RPMI7951 (cell line): ENCODE measurements at places on chromosomes 4 and X.
A peak's percentile ranks its signal among the peaks of the same experiment; 100 is the strongest.

DNA sequence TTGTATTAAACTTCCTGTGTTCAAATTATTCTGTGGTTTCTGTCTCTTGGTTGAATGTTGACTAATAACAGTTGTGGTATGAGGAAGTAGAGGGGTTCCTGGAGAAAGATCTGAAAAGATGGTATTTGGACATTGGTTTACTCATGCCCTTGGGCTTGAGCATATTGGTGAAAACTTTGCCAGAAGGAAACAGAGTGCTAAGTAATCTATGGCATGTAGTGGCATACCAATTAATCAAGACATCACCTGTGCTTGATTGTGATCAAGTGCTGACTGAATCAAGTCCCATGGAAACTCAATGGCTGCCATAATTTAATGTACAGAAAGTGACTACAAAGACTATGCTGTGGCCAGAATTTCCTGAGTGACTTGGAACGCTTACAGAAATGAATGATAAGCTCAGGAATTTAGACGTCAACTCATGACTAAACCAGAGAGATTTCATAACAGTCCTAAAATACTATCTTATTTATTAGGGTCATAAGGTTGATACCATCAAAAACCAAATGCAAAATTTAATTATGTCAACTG lies 2062.9 kb downstream of the ARAP2 start:
- DNase-seq, result peak; percentile 88

DNA sequence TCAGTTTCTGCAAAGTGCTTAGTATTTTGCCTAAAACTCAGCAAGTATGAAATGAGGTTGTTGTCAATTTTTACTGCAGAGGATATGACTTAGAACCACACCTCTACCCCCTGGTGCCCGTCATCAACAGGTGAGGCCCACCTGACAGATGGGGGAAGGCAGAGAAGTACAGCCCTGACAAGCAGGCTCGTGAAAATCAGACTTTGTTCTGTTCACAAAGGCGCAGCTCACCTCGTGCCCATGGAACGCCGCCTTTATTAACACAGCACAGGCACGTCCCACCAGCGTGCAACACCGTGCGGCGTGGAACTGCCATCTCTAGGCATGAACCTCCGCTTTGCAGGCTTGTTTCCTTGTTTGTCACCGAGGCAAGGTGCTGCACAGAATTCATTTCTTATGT lies 13.3 kb downstream of the CYP4V2 start:
- no peak for DNase-seq

GRCh38 chrX:136797787-136798186 lies 17.1 kb upstream of the ARHGEF6 start:
- DNase-seq, result no peak

GRCh38 chrX:68867458-68868112 lies 38.8 kb downstream of the EFNB1 start:
- no peak for DNase-seq

DNA sequence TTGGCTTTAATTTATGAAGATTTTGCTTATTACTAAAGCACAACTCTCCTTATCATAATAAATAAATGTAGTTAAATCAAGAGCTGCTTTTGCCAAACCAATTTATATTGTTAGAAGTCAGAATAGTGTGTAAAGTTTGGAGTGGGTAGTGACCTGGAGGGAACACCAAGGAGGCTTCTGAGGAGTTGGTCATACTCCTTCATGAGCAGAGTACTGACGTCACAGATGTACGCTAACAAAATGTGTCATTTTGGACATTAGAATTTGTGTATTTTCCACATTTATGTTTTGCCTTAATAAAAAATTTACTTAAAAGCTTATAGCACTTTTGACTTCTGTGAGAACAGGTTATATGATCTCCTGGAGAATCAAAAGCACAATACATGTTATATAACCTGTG lies 953.5 kb upstream of the INTU start:
- no peak for DNase-seq

GRCh38 chr4:64014647-64015046 lies 394.6 kb downstream of the TECRL start:
- DNase-seq, result no peak

DNA sequence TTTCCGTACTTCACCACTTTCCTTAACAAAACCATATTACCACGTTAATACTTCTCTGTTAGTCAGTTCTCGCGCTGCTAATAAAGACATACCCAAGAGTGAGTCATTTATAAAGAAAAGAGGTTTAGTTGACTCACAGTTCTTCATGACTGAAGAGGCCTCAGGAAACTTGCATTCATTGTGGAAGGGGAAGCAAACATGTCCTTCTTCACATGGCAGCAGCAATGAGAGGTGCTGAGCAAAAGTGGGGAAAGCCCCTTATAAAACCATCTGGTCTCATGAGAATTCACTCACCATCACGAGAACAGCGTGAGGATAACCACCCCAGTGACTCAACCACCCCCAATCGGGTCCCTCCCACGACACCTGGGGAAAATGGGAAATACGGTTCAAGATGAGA lies 289.8 kb upstream of the CLNK start:
- no peak for DNase-seq

DNA sequence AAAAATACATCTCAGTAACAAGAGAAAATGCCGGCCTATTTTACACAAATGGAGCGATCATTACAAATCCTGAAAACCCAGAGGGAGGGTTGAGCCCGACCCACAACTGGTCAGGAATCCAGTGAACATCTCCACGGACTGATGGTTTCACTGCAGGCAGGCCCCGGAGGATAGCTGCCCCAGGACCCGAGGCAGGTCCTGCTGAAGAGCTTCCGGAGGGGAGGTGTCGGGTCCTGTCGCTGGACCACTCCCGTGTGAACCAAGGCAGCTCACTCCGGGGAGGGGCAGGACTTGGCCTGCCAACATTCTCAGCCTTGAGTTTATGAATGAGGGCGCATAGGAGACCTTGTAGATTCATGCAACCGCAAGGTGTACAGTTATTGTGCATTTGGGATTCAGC lies 4.8 kb upstream of the CRMP1 start:
- DNase-seq, result no peak

DNA sequence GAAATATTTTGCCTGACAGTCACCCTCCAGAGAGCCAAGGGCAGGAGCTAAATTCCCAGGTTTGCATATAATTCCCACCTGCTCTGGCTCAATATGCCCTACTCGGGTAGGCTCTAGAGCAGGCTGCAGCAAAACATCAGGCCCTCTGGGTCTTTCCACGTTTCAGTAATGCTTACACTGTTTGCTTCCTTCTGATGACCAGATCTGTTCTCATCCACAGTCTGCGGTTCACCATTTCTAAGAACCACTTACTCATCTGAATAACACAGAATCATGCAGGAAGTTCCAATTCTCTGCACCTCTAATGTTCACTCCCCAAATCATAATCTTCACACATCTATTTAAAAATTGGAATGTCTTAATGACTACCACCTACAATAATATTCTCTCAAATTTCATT lies 141.4 kb downstream of the PPP3CA start:
- DNase-seq, result peak; percentile 27

- no peak for DNase-seq
These were observed 3.7 kb upstream of the RHOH start for GRCh38 chr4:40193016-40193571.

- peak; percentile 26 for DNase-seq
These were observed 50.0 kb downstream of the SLC7A11 start for GRCh38 chr4:138192113-138192512.

- DNase-seq, result peak; percentile 96
These were observed 293.1 kb downstream of the CAMK2D start for GRCh38 chr4:113468165-113469022.

GRCh38 chr4:185865901-185866328 lies 53.9 kb upstream of the SORBS2 start:
- peak; percentile 49 for DNase-seq

DNA sequence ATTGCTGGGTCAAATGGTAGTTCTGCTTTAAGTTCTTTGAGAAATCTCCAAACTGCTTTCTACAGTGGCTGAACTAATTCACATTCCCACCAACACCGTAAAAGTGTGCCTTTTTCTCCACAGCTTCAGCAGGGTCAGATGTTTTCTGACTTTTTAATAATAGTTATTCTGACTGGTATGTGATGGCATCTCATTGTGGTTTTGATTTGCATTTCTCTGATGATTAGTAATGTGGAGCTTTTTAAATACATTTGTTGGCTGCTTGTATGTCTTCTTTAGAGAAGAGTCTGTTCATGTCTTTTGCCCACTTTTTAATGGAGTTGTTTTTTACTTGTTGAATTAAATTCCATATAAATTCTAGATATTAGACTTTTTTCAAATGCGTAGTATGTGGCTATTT lies 257.5 kb upstream of the ANKRD50 start:
- peak; percentile 8 for DNase-seq

GRCh38 chr4:17492058-17492741 lies 19.7 kb downstream of the QDPR start:
- peak; percentile 17 for DNase-seq

DNA sequence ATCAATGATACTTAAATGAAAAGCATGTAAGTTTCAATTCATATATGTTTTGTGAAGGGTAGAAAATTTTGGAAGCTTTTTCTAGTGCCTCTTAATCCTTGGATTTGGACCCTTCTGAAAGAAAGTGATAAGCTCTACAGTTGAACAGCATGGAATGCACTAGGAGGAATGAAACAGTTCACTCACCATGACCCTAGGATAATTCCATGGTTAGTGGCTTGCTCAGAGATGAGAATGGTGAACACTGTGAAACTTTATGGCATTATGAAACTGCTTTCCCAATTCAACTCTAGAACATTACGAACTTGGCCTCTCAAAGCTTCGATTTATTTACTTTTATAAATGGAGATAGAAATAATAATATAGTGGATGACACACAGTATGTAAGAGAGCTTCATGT lies 88.9 kb upstream of the FAT4 start:
- DNase-seq, result no peak

GRCh38 chr4:123415977-123416376 lies 19.4 kb downstream of the SPRY1 start:
- peak; percentile 74 for DNase-seq

GRCh38 chrX:51215266-51215665 lies 117.4 kb upstream of the NUDT10 start:
- DNase-seq, result no peak

GRCh38 chr4:175614890-175615289 lies 197.2 kb downstream of the GPM6A start:
- no peak for DNase-seq

GRCh38 chrX:30786374-30786773 lies 102.7 kb downstream of the TAB3 start:
- no peak for DNase-seq

DNA sequence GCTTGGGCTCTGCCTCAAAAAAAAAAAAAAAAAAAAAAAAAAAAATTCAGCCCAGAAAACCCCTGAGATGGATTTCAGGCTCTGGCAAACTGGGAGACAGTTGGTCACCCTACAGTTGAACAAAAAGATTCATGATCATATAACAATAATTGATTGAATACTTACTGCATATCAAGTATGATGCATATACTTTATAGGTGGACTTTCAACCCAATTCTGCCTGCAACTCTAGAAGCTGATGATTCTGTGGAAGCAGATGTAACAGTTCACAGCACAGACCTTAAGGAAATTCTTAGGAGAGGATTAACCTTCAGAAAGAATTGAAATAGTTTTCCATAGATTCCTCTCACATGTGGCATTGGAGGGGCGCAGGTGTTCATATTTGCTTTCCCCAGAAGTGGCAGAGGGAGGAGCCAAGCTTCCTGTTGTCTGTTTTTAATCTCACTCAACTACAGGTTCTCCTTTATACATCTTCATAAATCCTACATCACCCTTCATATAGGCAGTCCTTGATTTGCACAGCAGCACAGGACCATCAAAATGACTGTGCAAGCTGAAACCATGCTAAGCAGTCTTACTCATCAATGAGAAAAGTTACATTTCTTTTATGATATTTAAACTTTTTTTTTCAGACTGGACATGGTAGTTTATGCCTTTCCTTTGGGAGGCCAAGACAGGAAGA lies 149.4 kb upstream of the KLF3 start:
- no peak for DNase-seq

- no peak for DNase-seq
These were observed 98.0 kb downstream of the NAA11 start for GRCh38 chr4:79227860-79228259.

- no peak for DNase-seq
These were observed 138.3 kb upstream of the PUDP start for GRCh38 chrX:7286168-7286837.

GRCh38 chr4:112377171-112377570 lies 80.0 kb downstream of the ALPK1 start:
- no peak for DNase-seq

- no peak for DNase-seq
These were observed 3.9 kb downstream of the FGF2 start for GRCh38 chr4:122830426-122831095.

GRCh38 chr4:3248811-3249661 lies at the start of gene MSANTD1:
Gene MSANTD1 (plus strand): TSS chr4:3249159. CDS start chr4:3249223, 64 bp downstream.
- peak; percentile 13 for DNase-seq

DNA sequence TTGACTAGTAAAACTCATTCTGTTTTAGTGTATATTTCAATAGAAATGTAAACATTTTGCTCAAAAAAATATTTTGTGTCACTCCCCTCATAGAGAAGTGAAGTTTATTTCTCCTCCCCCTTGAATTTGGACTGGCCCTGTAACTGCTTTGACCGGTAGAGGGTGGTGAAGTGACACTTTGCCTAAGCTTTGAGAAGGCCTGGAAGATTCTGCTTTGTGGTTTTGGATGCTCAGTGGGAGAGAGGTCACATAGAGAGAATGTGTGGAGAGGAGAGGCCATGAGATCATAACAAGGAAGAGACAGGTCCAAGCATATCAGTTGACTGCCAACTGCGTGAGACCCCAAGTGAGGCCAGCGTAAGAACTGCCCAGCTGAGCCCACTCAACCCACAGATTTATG lies 19.1 kb upstream of the ARX start:
- peak; percentile 29 for DNase-seq

GRCh38 chrX:153478746-153479145 lies 8.4 kb upstream of the HAUS7 start:
- DNase-seq, result no peak

DNA sequence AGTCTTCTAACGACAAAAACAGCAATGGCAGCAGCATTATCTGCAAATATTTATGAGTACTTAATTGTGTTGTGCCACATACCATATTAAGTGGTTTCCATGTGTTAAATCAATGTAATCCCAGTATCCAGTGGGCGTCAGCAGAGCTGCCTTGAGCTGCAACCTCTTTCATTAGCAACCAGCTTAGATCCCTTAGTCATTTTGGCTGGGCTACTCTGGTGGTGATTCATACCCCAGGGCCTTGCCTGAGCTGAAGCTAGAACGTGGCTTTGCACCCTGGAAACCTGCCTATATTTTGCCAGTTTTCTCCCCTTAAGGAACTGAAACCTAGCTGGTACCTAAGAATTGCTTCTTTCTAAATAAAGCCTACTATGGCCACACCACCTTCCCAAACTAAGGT lies 474.3 kb upstream of the FTHL17 start:
- peak; percentile 68 for DNase-seq

GRCh38 chrX:23902419-23902818 lies 5.3 kb downstream of the APOO start:
- peak; percentile 65 for DNase-seq

DNA sequence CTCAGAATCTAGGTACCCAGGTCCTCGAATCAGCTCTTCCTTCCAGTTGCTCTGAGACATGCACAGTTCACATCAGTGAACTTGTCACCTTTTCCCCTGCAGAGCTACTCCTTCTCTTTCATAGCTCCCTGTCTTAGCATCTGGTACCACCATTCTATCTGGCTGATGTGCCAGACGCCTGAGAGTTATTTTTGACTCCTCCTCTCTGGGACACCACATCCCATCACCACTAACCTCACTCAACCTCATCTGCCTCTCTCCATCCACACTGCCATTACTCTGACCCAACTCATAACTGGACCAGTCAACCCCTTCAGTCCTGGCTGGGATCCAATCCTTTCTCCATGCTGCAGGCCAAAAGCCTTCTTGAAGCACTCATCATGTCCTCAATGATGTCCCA lies 44.5 kb downstream of the SLC2A9 start:
- no peak for DNase-seq
